ENCODE measurements at places on chromosomes 13 and 19.

GRCh38 chr13:111480976-111481375 is 160.5 kb downstream of the TEX29 start:
- DNase-seq, result no peak

GRCh38 chr13:91722267-91722884 is 324.0 kb downstream of the GPC5 start:
- no peak for DNase-seq

- peak; percentile 27 for DNase-seq
Measured at GRCh38 chr19:41882568-41883462, at the start of gene ARHGEF1. TSS of gene ARHGEF1 (plus strand) at chr19:41883184. CDS start at chr19:41888083, 4,899 bp downstream.

DNA sequence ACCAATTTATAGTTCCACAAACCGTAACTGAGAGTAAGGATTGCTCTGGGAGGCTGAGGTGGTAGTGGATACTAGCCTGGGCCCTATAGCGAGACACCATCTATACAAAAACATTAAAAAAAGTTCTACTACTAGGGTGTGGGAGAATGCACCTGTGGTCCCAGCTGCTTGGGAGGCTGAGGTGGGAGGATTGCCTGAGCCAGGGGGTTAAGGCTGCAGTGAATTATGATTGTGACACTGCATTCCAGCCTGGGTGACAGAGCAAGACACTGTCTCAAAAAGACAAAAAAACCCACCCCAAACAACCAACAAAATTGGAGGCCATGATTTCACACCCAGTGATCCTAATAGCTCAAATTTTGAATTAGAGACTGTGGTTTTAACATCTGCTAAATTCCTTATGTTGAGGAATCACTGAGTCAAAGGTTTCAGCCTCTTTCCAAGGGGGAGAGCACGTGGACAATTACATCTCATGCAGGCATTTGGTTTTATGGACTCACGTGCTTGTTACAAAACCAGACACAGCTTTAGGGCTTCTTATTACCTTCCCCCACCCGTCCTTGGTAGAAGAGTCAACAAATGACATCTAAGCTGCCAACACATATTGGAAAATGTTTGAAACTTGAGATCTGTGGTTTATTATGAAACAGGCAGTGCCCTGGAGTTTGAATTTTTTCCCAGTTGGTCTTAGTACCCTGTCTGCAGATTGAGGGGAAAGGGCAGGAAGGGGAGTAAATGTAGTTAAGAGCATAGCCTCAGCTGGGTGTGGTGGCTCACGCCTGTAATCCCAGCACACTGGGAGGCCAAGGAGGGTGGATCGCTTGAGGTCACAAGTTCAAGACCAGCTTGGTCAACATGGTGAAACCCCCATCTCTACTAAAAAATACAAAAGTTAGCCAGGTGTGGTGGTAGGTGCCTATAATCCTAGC is 18.5 kb downstream of the CYP2A6 start:
- no peak for DNase-seq

DNA sequence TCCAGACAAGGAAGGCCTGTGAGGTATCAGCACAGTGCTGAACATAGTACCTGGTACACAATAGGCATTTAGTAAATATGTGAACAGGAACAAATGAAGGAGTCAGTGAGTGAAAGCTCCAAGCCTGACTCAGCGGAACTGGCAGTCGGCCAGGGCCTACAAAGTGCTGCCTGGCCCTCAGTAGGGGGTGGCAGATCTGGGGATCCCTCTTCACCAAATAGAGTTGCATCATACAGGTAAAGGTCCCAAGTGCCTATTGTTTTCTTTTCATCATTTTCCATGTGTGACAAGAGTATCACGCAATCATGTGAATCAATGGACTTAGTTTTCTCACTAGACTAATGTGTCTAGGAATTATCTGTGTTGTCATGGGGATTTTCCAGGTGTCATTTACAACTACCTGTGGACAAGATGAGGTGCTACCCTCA is 9.2 kb downstream of the CYP2B6 start:
- DNase-seq, result no peak

Data from activated CD4-positive, CD25-positive, alpha-beta regulatory T cell treated with anti-CD3 and anti-CD28 coated beads, Interleukin-2, amount 50 U/mL, for 16 hours (primary cell).